ENCODE measurements at places on chromosomes 7 and 10. TPM values are rescaled to one million over a fixed set of nuclear protein-coding genes. Genes with fewer than 3 reads are reported as not detected.

- no peaks in the 10 kb centered on the region for H3K36me3 ChIP-seq
- no peak overlapping the region for H3K4me3 ChIP-seq
- H3K27ac ChIP-seq, result no peak overlapping the region
- no peak for DNase-seq
- no peaks in the 10 kb centered on the region for H3K4me1 ChIP-seq
Observed at GRCh38 chr10:79057481-79058275, 11.1 kb upstream of the ZMIZ1 start.

GRCh38 chr10:103897241-103897774 is 20.7 kb downstream of the STN1 start:
- H3K4me1 ChIP-seq, result peaks cover 36% of the 10 kb centered on the region
- H3K27me3 ChIP-seq, result no peaks in the 10 kb centered on the region
- DNase-seq, result no peak
- peaks cover 71% of the 10 kb centered on the region for H3K36me3 ChIP-seq
- H3K4me3 ChIP-seq, result no peak overlapping the region

- no peak overlapping the region for H3K4me3 ChIP-seq
- DNase-seq, result no peak
- peaks cover 10% of the 10 kb centered on the region for H3K27me3 ChIP-seq
- H3K27ac ChIP-seq, result no peak overlapping the region
Observed at GRCh38 chr10:47381103-47381395, 3.0 kb downstream of the ZNF488 start.

DNA sequence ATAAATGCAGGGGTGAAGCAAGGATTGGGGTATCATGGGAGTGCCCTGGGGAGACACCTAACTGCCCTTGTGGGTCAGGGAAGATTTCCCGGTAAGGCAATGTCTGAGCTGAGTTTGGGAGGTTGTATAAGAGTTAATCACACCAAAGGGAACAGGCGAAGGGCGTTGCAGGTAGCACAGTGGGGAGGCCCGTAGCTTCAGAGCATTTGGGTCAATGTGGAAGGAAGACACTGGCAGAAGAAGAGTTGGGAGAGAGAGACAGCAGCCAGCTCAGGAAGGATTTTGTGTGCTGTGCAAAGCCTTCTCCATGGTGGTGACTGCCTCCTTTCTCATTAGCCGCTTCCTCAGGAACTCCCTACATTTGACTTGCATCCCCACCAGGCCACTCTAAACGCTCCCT is 80.8 kb upstream of the LEP start:
- no peaks in the 10 kb centered on the region for H3K4me1 ChIP-seq
- H3K27me3 ChIP-seq, result no peaks in the 10 kb centered on the region
- DNase-seq, result no peak
- no peak overlapping the region for H3K4me3 ChIP-seq
- no peak overlapping the region for H3K27ac ChIP-seq

Gene IDI2
- 0.07 TPM for polyA plus RNA-seq

Gene ANKRD61
- polyA plus RNA-seq, result not detected

Gene SPDYE5
- not detected for polyA plus RNA-seq

Gene MINDY3
- 17.6 TPM for polyA plus RNA-seq
